Activated CD4-positive, alpha-beta T cell treated with anti-CD3 and anti-CD28 coated beads, Interleukin-2, amount 50 U/mL, for 1 hour (primary cell): ENCODE measurements at places on chromosomes 2 and 18.

DNA sequence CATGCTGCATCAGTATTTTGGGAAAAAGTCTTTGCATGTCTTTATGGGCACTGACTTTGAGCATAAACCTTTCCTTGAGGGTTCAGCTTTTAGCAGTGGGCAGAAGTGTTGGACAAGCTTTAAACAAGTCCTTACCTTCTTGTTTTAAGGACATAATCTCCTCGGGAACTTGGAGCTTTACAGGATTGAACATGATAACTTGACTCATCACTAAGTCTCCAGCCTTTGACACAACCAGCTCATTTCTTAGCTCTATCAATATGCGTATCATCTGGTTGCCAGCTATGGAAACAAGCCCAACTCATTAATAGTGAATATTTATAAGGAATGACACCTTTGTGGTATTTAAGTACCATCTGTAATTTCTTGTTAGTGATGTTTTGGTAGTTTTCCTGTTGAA is 21.0 kb upstream of the RAB27B start:
- DNase-seq = no peak

- no peak for DNase-seq
Measured at GRCh38 chr2:67671464-67672450, 274.6 kb downstream of the ETAA1 start.

DNA sequence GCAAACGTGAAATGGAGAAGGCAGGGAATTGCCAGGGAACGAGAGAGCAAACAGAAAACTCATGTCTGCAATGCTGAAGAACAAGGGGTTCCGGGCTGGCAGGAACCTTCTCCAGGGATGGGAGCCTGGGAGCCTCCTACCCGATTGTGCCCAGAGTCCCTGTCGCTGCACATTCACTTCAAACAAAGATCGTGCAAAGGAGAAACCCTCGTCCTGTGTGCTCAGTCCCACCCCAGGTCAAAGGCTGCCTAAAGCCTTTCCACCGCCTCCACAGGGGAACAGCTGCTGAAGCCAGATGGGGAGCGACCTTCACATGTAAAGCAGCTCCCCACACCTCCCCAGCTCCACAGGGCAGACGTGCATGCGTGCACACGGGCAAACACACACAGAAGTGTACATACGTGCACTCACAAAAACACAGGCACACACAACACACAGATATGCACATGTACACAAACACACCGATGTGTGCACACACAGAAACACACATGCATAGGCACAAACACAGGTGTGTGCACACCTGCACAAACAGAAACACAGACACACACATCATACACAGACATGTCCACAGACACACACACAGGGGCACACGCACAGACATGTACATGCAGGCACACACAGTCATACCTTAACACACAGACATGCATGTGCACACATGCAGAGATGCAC is 460.1 kb upstream of the SALL3 start:
- no peak for DNase-seq

GRCh38 chr2:1595274-1595673 is 149.0 kb downstream of the PXDN start:
- DNase-seq = no peak

GRCh38 chr2:58904095-58904494 is 663.0 kb upstream of the FANCL start:
- no peak for DNase-seq

- DNase-seq = no peak
Measured at GRCh38 chr2:17296686-17297085, 221.6 kb downstream of the RAD51AP2 start.

GRCh38 chr2:233819884-233820773 is 34.2 kb downstream of the HJURP start:
- DNase-seq = no peak

DNA sequence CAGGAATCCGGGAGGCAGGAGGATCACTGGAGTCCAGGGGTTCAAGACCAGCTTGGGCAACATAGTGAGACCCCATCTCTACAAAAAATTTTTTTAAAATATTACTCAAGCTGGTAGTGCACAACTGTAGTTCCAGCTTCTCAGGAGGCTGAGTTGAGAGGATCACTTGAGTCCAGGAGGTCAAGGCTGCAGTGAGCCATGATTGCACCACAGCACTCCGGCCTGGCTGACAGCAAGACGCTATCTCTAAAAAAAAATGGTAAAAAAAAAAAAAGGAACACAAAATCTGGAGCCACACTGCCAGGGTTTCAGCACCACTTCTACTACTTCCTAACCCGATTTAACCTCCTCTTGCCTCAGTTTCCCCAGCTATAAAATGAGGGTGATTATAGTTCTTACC is 57.0 kb downstream of the STEAP3 start:
- DNase-seq = no peak

DNA sequence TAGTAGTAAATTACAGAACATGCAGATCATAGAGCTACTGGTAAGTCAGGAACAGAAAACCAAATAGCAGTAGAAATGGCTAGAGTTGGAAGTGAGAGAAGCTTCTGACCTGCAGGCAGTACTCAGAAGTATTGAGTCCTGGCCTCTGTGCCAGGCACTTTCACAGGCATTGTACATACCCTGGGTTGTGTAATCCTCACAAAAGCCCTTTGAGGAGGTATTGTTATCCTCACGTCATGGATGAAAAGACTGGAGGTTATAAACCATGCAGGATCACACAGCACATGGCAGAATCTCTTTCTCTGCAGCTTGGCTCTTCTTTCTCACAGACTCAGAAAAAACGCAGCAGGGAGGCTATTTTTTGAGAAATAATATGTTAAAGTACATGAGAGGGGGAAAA is 789.3 kb upstream of the FAM98A start:
- no peak for DNase-seq

DNA sequence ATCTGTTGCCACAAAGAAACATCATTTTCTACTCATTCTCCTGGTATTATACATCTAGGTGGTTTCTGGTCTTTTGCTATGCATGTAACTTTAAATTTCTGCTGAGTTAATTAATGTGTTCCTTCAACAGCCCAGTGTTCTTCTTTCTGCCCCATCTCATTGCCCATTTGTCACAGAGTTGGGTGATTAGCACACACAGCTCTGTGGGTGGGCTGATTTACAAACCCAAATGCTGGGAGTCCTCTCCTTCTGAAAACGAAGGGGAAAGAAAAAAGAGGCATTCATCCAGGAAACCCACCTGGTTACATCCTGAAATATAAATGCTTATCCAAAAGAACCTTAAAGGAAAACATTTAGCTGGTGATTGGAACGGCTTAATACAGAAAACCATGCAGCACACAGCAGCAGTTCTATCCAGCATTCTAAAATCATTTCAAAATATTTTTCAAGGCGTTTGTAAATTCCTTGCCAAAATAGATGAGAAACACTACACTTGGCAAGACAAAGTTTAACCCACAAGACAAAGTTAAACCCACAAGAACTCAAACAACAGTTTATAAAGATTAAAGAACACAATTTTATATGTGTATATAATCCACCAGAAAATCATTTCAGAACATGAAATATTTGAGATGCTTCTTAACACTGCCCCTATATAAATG is 177.9 kb downstream of the ANTXR1 start:
- DNase-seq = no peak

DNA sequence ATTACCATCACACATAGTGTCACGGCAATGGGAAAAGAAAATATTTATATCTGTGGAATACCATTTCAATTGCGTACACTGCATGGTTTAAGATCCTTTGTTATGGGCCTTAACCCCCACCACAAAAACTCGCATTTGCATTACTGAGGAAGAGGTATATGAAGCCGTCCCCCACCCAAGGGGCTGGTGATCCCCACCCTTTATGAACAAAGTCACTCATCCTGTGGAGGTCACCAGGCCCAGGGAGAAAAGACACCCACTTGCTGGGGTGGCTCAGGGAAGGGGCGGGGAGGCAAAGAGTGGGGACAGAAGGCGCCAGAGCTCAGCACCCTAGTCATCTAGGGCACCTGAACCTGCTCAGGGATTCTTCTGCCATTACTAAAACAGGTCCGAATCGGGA is 133.8 kb downstream of the ZNF516 start:
- no peak for DNase-seq

- DNase-seq = no peak
Measured at GRCh38 chr2:189536830-189537229, 43.8 kb downstream of the SLC40A1 start.

DNA sequence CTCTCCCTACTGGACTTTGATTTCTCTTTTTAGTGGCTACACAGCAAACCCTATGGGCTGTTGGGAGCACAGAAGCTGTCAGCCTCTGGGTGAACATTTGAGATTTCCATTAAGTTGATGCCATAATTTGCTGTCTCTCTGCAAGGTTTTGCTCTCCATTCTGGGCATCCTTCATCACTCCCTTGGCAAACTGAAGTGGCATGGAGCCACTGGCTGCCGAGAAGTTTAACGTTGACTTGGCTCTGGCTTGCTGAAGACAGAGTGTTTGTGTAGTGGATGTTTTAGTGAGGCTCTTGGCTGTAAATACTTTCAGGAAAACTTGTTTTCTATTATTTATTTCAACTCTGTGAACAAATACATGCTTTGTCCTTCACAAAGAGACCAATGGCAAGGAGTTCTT is 91.5 kb downstream of the ALK start:
- no peak for DNase-seq

DNA sequence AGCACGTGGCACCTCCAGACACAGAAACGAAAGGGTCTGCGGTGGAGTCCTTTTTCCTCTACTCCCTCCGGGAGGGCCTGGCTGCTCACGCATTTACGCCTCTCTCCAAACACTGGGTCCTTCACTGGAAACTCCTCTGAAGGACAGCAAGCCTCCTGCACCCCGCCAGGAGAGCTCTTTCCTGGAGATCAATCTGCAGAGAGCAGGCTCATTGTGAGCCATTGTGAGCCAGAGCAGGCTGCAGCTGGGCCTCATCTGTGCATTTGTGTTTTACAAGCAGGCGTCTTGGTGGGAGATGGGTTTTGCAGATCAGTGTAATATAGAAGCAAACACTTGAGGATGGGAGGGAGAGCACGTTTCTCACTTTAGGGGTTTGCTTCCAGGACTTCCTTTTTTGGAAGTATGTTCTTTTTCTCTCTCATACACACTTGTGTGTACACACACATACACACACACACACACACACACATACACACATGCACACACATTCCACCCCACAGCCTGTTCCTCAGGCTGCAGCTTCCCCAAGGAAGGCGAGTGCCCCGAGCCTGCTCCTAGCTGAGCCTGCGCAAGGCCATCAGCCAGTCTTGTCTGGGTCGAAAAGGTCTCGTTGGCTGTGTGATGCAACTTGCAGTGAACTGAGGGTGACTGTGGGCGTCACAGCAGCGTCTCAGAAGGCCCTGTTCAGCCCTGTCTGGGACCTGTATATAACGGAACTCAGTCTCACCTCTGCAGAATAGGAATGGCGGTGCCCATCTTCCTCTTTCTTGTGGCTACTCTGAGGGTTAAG is 163.5 kb downstream of the GLI2 start:
- no peak for DNase-seq

- DNase-seq = no peak
Measured at GRCh38 chr2:176642074-176642473, 372.8 kb downstream of the MTX2 start.

DNA sequence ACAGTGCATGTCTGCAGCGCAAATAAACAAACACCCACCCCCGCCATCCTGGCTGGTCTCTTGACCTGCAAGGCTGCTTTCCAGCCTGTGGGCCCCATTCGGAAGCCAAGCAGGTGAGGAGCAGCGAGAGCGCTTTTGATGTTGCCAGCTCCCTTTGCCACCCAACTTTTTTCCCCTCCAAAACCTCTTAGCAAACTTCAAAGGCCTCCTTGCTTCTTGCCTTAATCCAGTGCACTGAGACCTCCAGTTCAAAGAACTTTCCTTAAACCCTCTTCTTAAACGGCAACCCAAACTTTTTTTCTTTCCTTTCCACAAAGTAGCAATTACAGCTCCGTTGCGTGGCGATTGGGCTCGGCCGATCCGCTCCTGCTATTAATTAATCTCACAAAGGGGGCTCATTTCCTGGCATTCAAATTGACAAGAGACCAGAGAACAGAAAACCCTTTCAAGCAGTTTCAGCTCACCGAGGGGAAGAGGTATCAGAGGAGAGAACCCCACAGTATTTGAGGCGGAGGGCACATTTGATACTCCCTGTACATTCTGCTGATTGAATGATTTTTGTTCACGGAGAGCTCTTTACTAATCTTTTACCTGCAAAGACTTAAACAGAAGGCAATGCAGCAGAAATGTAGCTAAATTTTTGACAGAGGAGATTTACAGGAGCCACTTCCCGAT is 531.4 kb downstream of the TMEM182 start:
- no peak for DNase-seq

GRCh38 chr2:68832233-68832869 is 38.8 kb downstream of the BMP10 start:
- peak; percentile 23 for DNase-seq

DNA sequence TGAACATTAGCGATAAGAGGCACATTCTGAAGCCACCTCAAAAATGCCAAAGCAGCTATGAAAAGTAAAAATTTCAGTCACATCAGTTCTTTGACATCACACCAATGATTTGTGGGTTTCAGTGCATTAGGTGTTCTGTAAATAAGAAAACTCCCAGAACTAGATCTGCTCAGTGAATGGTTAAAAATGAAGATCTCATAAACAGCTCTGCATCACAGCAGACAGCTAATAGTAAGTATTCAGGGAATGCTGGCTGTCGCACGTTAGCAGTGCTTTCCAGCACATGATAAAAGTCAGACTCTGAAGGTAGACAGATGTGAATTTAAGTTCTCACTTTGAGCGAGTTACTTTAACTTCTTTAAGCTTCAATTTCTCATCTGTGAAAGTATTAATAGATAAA is 154.9 kb downstream of the SATB2 start:
- DNase-seq = no peak

DNA sequence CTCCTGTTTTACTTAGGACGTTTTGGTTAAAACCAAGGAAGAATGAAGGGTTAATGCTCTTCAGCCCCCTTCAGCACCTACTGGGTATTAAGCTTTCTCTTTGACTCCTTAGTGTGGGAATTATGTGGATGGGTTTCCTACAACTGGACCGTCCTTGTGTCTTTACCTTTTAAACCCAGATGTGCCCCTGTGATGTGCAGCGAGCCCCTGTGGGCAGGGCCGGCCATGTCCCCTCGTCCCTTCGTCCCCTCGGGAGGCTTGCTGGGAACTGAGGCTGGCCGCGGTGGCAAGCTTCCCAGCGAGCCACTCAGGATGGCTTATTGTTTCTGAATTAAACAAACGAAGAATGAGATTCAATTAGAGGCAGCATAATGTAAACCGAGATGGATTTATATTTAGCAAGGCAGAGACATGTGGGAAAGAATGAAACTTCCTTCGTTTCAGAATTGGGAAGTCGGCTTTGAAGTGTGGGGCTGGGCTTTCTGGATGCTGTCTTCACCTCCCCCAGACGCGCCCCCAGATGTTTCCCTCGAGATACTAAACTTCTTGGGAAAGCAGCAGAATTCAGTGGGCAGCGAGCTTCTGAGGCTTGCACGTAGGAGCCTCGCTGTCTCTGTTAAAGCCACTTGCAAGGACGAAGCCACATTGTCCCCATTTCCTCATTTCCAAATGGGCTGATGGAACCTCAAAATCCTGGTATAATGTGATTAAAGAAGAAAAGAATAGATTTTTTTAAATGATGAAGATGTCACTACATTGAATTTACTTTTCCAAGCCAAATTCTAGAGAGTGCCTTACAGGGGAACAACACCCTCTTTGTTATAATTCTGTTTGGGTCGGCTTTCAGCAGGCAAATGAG is 146.0 kb downstream of the VAPA start:
- no peak for DNase-seq

GRCh38 chr2:145464866-145465265 is 944.9 kb upstream of the ZEB2 start:
- DNase-seq = no peak

GRCh38 chr2:70498054-70498453 is 55.6 kb downstream of the TGFA start:
- DNase-seq = no peak

- no peak for DNase-seq
Measured at GRCh38 chr2:10884574-10884975, 27.2 kb upstream of the KCNF1 start.

GRCh38 chr2:172433144-172433543 is 5.8 kb downstream of the ITGA6 start:
- DNase-seq = no peak
